Bone marrow (tissue), 2 donors: ENCODE measurements at places on chromosomes 5 and 9.

DNA sequence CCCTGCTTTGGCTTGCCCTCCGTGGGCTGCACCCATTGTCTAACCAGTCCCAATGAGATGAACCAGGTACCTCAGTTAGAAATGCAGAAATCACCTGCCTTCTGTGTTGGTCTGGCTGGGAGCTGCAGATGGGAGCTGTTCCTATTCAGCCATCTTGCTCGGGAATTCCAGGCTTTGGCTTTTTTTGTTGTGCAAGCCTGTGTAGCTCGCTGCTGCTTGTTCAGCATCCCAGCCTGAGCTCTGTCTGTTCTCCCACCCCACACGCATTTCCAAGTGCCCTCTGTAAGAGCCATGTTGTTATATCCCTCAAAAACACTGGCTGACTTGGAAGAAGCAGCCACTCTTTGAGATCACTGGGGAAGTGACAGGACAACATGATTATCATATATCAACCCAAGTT is 101.6 kb upstream of the DPYSL3 start:
- DNase-seq = no peak

GRCh38 chr5:113000466-113000865 is 23.9 kb downstream of the DCP2 start:
- no peak for DNase-seq

DNA sequence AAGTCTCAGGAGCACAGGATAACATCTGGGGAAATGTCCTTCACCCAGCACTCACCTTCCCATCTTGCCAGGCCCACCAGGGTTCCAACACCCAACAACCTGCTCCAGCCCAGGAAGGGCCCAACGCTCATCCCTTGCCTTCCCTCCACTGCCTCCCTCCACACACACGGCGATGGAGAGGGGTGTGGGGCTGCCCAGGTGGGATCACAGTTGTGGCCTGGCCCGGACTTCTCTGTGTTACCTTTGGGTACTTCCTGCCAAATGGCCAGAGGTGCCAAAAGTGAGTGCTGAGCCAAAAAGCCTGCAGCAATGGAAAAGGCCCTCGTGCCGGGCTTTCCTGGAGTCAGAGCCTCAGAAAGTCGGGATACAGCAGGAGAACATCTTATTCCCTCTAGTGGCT is 15.6 kb upstream of the TDRD7 start:
- DNase-seq = no peak

GRCh38 chr5:132064140-132064539 is 3.7 kb downstream of the IL3 start:
- DNase-seq = no peak

- DNase-seq = no peak
Observed at GRCh38 chr5:111061618-111062017, 9.9 kb upstream of the TSLP start.

GRCh38 chr9:124839612-124840299 is 13.5 kb upstream of the WDR38 start:
- no peak for DNase-seq

GRCh38 chr5:15013654-15014463 is 142.3 kb upstream of the ANKH start:
- no peak for DNase-seq

GRCh38 chr5:174425271-174425963 is 299.0 kb upstream of the MSX2 start:
- DNase-seq = no peak

GRCh38 chr5:152083231-152083630 is 158.6 kb upstream of the GLRA1 start:
- no peak for DNase-seq

DNA sequence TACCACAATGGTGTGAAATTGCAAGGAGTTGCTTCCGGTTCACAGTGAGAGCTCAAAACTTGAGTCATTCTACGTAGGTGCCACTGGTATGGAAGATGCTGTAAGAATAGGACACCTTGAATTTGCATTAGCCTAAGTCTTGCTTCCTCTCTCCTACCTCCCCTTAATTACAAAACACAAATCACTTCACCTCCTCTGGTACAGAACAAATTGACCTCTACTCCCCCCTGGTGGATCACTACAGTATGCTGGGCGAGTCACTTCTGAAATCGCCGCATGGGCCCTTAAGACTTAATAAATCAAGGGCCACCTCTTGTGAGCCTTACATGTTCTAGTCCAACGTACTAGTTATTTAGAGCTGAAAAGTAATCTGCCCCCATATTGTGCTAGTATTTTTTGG is 145.3 kb upstream of the SMARCA2 start:
- DNase-seq = no peak

DNA sequence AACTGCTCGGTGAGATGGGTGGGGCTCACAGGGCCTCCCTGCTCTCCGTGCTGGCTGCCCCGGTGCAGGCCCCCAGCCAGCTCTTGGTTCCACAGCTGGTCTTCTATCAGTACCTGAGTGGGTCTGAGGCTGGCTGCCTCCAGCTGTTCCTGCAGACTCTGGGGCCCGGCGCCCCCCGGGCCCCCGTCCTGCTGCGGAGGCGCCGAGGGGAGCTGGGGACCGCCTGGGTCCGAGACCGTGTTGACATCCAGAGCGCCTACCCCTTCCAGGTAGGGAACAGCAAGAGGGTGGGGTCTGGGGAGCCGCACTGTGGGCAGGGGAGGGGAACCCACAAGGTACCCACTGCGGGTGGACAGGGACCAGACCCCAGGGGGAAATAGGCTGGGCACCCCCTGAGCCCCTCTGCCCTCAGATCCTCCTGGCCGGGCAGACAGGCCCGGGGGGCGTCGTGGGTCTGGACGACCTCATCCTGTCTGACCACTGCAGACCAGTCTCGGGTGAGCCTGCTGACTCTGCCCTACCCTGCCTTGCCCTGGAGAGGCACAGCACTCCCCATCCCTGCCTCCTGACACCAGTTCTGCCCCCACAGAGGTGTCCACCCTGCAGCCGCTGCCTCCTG is 2.8 kb downstream of the MAMDC4 start:
- no peak for DNase-seq

GRCh38 chr5:118551716-118552115 is 436.6 kb downstream of the DTWD2 start:
- DNase-seq = no peak

DNA sequence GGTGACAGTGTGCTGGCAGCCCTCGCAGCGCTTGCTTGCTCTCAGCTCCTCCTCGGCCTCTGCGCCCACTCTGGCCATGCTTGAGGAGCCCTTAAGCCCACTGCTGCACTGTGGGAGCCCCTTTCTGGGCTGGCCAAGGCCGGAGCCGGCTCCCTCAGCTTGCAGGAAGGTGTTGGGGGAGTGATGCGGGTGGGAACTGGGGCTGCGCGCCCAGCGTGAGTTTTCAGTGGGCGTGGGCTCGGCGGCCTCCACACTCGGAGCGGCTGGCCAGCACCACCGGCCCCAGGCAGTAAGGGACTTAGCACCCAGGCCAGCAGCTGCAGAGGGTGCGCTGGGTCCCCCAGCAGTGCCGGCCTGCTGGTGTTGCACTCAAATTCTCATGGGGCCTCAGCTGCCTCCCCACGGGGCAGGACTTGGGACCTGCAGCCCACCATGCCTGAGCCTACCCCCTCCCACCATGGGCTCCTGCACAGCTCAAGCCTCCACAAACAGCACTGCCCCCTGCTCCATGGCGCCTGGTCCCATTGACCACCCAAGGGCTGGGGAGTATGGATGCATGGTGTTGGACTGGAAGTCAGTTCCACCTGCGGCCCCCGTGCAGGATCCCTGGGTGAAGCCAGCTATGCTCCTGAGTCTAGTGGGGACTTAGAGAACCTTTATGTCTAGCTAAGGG is 223.1 kb upstream of the PTPRD start:
- no peak for DNase-seq
